ENCODE measurements at places on chromosomes 1 and 21.

GRCh38 chr1:54968551-54968950 lies 11.9 kb upstream of the TMEM61 start:
- DNase-seq = no peak

DNA sequence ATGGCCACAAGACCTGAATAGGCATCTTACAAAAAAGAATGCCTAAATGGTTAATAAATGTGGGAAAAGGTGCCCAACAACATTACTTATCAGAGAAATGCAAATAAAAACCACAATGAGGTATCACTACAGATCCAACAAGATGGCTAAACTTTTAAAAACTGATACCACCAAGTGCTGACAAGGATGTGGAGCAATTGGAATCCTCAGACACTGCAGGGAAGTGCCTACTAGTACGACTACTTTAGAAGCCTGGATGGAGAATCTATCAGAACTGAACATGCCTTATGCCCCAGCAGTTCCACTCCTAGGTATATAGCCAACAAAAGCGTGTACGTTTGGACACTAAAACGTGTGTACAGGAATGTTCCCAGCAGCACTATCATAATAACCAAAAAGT lies 19.9 kb downstream of the TNFRSF8 start:
- no peak for DNase-seq

DNA sequence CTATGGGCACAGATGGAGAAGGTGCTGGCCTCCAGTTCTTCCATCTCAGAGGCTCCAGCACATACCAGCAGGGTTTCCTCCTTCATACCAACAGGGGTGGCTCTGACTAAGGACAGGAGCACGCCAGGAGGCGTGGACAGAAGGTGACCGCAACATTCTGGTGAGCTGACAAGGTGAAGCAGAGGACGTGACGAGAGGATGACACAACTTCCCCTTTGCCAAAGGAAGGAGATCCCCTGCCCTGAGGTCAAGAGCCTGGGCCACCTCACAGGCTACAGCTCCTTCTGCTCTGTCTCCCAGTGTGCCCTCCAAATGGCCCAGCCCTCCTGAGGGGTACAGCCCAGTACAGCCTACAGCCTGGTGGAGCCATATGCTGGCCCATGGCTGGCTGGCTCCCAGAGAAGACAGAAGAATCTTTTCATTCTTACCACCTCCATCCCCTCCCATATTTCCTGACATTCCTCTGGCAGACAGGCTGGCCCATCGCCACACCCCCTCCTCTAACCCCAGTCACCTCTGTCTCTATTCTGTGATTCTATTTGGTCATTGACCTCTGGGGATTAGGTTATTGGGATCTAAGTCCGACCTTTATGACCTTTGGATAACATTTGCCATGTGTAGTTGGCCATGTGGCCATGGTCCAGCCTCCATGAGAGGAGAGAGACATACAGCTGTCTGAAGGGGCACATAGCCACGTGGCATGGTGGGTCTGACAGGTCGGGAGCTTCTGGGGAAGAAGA lies 5.1 kb upstream of the LAMB3 start:
- no peak for DNase-seq

DNA sequence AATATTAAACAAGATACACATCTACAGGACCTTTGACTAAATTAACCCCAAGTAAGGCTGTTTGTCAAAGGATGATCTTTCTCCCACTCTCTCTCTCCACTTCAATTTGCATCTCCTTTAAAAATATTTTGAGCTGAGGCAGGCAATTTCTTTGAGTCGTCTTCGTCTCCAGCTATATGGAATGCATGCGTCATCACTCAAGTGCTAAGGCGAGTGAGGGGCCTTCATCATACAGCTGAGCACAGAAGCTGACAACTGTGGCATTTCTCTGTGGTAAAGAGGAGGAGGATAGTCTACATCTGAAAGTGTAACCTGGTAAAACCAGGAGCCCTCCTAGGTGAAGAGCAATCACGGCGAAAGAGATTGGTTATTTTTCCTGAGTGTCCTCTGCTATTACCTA lies 7.6 kb downstream of the EPHX4 start:
- DNase-seq = no peak

GRCh38 chr1:20403423-20404145 lies 82.4 kb downstream of the CAMK2N1 start:
- no peak for DNase-seq

- peak; percentile 52 for DNase-seq
Observed at GRCh38 chr1:220804202-220804586, 17.5 kb downstream of the MTARC1 start.

Data from AG08396 (cell line).